ENCODE measurements at places on chromosomes 13 and 19.

DNA sequence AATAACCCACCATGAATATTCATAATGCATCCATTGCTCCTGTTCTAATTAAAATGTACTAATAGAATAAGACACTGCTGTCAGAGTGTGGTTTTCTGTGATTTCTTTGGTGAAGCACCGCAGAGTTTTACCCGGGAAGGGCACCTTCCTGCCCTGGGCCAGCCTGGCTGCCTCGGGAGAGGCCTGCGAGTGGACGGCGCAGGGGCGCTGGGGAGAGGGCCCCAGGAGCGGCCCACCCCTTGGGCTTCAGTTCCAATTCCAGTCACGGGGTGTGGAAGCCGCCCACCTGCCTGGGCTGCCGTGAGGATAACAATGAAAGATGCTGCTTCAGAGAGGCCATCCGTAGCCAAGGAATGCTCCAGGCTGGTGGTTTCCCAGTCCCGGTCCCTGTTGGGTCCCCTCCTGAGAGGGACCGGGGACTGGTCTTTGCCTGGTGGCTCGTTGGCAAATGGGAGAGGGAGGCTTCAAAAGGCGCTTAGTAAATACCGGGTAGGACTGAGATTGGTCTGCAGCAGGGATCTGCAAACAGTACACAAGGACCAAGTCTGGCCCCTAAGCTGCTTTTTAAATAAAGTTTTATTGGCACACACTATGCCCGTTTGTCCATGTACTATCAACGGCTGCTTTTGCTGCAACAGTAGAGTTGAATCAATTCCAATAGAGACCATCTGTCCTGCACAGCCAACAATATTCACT, 18.0 kb downstream of the TCF3 start:
- no peak for DNase-seq

DNA sequence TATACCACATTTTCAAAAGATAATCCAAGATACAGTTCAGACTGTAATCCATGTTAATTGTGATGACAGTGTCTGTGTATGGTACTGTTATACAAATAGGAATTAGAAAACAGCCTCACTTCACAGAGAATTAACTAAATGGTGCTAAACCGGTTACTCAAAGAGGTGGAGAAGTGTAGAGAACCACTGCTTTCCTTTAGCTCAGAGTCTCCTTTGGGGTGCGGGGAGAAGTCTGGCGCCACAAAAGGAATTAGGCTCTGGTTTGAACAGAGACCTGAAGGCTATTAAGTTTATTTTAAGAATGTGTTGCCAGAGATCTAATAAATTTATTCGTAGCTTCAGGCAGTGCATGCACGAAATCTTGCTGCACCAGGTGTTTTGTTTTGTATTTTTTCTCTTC, 65.8 kb downstream of the FREM2 start:
- DNase-seq: no peak

GRCh38 chr19:48344892-48345291, 18.8 kb downstream of the TMEM143 start:
- DNase-seq: no peak

DNA sequence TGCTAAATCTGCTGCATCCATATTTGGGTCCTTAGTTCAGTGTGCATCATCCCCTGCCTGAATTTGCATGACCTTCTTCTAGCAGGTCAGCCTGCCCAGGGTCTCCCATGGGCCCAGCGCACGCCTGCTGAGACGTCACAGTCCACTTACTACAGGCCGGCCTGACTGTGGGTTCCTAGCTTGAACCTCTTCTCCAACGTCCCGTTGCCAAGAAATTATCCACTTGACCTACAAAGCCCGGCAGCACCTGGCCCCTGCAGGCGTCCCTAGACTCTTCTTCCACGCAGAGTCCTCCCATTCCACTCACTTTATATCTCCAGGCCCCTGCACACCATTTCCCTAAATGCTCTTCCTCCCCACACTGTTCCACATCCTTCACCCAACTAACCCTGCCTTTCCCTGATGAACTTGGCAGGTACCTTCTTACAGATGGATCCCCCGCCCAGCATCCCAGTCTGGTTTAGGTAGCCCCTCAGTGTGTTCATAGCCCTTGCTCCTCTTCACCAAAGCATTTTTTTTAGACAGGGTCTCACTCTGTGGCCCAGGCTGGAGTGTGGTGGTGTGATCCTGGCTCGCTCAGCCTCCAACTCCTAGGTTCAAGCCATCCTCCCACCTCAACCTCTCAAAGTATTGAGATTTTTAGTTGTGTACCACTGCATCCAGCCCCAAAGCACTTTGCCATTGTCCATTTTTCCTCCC, 155.0 kb upstream of the SOX1 start:
- no peak for DNase-seq

DNA sequence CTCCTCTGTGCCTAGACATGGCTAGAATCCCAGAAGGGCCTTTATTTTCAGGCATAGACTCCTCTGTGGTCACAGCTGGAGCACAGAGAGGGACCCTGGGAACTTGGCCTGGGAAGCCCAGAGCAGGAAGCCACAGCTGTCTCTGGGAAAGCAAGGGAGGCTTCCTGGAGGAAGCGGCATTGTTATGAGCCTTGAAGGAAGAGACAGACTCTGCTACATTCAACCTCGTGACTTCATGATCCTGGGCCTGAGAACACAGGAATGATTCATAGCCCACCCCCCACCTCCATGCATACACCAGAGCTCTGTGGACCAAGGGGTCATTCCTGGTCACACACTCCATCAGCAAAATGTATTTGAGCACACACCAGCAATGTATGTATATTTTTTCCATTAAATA, 8.6 kb downstream of the RDH8 start:
- DNase-seq: no peak
